Coronary artery (tissue), 2 donors: ENCODE measurements at places on chromosomes 1 and 21.

DNA sequence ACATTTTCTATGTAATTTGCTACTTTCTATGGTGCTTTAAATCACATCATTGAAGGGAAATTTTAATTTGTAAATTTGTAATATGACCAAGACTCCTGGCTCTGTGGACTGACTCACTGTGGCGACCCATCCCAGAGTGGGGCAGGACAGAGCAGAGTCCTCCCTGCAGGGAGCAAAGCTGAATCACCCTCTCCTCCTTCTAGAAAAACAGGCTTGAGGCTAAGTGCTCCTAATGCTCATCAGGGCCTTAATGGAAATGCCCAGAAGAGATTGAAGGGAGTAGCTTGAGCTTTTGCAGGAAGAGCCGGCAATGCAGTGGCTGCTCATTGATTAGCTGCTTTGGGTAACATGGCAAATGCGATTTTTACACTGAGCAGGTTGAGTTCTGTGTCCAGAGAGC is 16.8 kb downstream of the S100A10 start:
- DNase-seq, result no peak

- DNase-seq, result no peak
Measured at GRCh38 chr1:226692051-226692792, 46.9 kb downstream of the ITPKB start.

DNA sequence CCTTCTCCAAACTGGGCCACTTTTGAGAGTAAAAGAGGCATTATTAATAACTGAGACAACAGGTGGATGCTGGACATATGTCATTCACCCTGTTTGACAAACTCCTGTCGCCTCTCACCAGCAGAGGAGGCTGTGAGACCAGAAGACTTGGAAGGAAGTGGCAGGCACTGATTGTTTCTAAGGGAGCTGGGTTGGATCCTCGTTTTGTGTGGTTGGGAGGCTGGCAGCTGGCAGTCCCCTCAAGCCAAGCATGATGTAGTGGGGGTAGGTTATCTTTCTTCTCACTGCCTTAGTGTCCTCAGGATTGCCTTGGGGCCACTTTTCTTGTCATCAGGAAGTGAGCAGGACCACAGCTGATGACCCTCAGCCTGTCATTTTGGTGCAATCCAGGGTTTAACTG is 86.5 kb upstream of the KCNJ15 start:
- DNase-seq, result no peak

DNA sequence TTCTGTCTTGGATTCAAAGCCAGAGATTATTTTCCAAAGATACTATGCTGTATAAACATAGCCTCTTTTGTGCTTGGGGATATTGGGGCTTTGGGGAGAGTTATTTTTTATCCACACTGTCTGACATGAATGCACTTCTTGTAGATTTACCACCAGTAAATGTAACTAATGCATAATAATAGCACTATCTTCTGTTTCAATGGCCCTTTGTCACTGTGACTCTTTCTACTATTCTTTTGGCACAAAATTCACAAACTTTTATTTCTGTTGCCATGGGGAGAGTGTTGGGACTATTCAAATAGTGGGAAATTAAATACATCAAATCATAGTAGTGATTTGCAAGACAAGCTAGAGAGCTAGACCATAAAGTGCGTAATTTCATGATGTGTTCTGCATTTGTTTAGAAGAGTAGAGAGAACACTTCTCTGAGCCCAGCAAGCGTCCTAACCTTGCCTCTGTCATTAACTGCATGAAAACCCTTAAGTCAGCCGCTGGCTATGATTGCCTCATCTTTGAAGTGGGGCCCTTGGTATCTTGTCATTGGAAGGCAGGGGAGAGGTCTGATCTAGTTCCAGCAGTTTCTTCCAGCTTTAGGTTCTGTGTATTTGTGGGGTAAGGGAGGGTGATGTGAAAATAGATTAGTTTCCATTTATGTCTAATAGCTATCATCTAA is 154.4 kb downstream of the HHAT start:
- DNase-seq, result no peak

GRCh38 chr1:53258216-53258615 is 19.9 kb upstream of the MAGOH start:
- DNase-seq, result no peak
